ENCODE measurements at places on chromosomes 7 and 10. TPM values are rescaled to one million over a fixed set of nuclear protein-coding genes. Genes with fewer than 3 reads are reported as not detected.

GRCh38 chr7:142001163-142001874, 5.6 kb downstream of the MGAM start:
- DNase-seq: no peak

Gene ZFAND2A
- total RNA-seq: 30.9 TPM

GRCh38 chr7:97043281-97043680, 18.6 kb upstream of the DLX5 start:
- no peak for DNase-seq

DNA sequence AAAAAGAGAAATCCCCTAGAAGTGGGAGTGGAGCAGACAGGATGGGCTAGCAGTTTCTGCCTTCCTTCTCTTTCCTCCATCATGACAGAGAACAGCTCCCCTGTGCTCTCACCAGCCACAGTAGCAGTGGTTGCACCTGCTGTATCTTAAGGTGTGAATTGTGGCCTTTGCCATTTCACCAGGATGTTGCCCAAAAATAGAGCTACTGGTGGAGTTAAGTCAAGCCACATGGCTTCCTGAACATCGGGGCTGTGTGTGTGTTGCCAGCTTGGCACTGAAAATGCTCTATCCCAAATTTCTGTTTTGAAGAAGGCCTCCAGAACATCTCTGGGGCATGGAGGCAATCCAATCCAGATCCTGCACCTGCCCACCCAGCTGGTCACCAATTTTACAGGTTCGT, 348.7 kb downstream of the EXOC4 start:
- DNase-seq: no peak

Gene ZPBP
- total RNA-seq: not detected

Gene MXI1
- total RNA-seq: 51.9 TPM

DNA sequence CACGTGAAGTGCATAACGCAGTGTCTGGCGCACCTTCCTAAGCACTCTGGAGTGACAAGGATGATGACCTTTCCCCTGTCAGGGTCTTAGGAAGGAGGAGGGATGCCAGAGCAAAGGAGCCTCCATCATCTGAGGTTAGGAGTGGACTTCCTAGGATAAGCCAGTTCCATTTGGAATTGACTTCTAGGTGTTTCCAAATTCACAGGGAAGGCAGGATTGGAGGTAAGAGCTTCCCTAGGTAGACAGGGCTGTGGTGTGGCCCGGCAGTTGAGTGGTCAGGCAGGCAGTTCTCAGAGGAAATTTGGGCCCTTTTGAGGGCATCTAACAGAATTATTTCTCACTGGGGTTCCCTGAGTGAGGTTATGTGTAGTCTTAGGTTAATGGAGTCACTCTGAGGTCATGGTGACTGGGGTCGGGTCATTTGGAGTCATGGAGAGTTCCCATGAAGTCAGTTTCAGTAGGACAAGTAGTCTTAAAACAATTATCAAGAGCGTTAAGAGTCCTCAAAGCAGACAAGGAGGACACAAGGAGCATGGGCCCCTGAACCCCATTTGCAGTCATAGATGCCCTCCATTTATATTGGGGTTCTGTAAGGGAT, 8.2 kb downstream of the PPIF start:
- no peak for DNase-seq

Gene TUBB8
- total RNA-seq: not detected

Gene CASP2
- total RNA-seq: 19.9 TPM

GRCh38 chr10:119396008-119396708, 146.4 kb downstream of the RGS10 start:
- DNase-seq: no peak

GRCh38 chr7:83528925-83529423, 120.0 kb downstream of the SEMA3E start:
- no peak for DNase-seq

Gene EPO
- total RNA-seq: not detected

- DNase-seq: no peak
These were observed 9.6 kb downstream of the ESYT2 start for GRCh38 chr7:158819571-158820203.

Gene ZP3
- 21.5 TPM for total RNA-seq

Gene ASB10
- not detected for total RNA-seq

Gene LIPM
- not detected for total RNA-seq

Gene COL1A2
- 2,112 TPM for total RNA-seq

Gene KCNMA1
- total RNA-seq: 117 TPM

GRCh38 chr7:39554583-39555165, 11.5 kb upstream of the YAE1 start:
- DNase-seq: no peak

Gene FRAT1
- total RNA-seq: 4.2 TPM

GRCh38 chr7:26535483-26536007, 243.9 kb downstream of the SNX10 start:
- no peak for DNase-seq

Gene SSC4D
- 0.32 TPM for total RNA-seq

Gene CYP26A1
- total RNA-seq: not detected

DNA sequence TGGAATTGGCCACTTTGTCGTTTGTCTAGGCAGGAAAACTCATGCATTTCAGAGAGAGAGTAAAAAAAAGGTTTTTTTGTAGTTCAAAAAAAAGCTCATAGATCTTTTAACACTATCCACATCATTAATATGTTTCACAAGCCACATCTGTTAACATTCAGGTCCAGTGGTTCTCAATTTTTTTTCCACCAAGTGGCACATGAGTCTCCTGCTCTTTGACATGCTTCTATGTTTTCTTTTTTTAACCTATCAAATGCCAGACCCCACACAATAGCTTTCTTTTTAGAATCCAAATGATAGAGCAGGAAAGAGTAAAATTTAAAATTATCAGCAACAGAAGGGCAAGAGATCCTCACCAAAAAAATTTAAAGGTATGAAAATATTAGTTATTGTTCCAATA, 20.3 kb downstream of the NOD1 start:
- no peak for DNase-seq

Gene EPHB4
- 31.4 TPM for total RNA-seq

DNA sequence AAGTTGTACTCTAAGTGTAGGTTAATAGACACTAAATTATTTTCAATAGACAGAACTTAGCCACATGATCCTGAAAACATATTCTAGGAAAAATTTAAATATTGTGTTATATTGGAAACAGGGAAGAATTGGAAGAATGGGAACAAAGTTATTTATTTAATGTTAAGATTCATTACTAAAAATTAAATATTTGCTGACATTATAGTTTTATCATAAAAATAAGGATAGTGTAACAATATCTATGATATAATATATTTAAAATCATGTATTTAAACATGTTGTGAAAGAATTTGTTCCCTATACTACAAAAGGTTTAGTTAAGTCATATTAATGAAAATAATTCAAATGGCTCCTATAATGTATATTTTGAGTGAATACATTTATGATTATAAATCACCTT, 120.1 kb upstream of the TEX47 start:
- DNase-seq: no peak

DNA sequence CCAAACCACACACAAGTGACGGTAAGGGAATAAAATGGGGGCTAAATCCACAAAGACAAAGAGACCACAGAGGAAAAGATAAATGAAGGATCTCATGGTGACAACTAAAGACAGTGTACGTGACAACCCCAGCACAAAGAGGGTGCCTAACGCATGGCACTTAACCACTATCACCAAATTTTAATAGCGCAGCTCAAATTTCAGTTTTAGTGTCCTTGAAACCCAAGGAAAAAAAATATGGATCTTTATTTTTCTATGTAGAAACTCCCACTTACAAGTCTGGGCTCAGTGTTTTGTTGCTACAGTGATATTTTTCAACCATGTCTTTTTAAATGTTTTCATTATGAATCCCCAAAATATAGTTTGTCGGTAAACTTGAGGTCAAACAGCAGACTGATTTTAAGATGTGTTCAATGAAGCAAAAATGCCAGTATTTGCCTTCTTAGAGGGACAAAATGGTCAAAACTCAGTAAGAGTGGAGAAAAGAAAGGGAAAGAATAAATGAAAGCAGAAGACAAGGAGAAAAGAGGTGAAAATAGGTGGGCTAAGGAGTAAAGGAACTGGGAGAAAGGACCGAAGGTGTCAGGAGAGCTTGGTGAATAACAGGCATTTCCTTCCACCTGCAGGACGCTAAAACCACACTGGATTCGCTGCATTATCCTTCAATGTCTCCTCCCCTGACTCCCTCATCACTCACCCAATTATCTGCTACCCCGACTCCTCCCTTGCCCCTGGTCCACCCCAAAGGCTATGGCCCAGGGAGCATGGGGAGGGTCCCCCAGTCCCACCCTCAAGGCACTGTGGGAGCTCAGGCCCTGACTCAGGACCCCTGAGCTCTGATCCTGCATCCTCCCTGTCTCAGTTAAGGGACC, 3.5 kb downstream of the ASB13 start:
- DNase-seq: no peak

DNA sequence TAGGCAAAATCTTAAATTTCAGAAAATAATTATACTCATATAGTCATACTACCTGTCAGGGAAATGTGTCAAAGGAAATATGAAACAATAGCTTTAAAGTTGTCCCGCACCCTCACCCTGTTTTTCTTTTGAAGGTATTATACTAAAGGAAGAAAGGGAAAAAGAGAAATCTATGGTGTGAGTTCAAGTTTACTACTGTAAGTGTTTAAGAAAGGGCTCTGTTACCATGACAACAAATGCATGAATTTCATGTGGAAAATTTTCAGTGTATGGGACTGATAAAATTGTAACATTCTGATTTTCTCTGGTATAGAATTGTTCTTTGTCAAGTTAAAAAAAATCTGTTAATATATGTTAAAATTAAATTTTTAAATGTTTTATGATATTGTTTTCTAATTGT, 229.8 kb downstream of the ADK start:
- DNase-seq: no peak

GRCh38 chr10:132583456-132583855, 45.9 kb downstream of the INPP5A start:
- DNase-seq: no peak

DNA sequence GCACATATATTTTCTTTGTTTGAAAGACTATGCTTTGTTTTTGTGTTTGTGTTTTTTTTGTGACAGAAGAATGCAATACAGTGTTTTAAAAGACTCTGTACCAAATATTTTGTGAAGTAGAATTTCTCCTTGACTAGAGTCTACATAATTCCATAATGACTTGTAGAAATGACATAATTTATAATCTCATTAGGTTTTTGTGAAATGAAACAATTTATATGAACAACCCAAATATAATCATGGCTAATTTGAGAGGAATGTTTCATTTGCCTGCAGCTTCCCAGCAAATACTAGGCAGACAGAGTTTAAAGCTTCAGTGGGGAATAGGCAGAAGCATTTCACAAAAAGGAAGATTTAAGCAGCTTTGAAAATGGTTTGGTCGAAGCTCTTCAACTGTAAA, 215.6 kb upstream of the LRRN3 start:
- no peak for DNase-seq

DNA sequence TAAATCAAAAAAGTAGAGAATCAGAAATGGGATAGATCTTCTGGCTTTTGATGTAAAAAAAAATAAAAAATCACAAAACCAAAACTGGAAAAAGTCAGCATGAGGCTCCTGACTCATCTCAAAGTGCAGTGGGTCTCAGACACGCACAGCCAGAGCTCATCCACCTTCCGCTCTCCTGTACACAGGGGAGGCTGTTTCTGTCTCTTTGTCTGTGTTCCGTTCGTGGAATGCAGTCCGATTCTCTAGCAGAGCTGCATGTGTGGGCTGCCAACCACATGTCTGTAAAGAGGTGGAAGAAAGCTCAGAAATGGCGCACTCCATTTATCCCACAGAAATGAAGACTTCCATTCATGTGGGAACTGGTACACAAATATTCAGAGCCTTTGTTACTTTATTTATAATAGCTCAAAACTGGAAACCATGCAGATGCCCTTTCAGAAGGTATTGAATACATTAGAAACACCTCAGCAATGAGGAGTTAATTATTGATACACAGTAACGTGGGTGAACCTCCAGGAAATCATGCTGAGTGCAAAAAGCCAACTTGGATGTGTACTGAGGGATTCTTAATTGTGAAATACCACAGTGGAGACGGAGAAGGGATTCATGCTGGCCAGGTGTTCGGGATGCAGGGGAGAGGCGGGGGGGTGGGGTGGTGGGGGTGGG, 123.3 kb downstream of the TRRAP start:
- DNase-seq: no peak
